ENCODE measurements at places on chromosomes 16 and 17.

DNA sequence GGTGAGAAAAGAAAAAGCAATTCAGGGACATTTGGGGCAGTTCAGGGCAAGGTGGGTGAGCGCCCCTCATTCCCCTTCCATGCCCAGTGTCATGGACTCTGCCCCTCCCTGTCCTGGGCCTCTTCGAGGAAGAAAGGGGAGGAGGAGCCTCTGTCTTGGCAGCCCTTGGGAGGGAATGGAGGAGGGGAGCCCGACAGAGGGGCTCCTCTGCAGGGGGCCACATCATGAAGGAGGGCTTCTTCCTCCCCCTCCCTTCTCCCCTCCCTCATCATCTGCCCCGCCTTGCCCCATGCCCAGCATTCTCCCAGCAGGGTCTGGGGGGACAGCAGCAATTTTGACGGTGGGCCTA lies 33.2 kb upstream of the TAC4 start:
- DNase-seq = no peak

- DNase-seq = no peak
These were observed 765 bp upstream of the SEPTIN12 start for GRCh38 chr16:4788910-4789309.

DNA sequence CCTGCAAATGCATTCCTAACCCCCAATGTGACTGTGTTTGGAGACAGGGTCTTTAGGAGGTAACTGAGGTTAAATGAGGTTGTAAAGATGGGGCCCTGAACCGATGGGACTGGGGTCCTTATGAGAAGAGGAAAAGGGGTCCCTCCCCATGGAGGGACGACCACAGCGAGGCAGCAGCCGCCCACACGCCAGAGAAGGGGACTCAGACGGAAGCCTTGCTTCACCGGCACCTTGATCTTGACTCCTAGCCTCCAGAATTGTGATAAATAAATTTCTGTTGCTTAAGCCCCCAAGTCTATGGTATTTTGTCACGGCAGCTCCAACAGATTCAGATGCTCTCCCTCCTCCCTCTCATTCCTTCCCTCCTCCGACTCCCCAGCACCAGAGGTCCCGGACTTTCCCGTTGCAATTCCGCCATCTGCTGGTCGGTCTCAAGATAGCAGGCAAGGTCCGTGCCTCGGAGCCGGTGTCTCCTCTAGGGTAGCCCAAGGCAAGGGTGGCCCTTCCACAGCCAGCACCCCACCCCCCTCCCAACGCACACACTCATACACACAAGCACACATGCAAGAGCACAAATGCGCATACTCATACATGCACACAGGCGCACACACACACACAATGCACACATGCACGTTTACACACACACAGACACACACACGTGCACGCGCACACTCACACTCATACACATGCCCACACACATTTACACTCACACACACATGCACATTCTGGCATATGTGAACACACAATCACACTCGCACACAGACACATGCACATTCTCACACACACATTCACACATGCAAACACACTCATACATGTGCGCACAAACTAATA lies 23.1 kb upstream of the C16orf78 start:
- DNase-seq = no peak

GRCh38 chr17:980406-981291 lies 1.1 kb upstream of the NXN start:
- peak; percentile 45 for DNase-seq

DNA sequence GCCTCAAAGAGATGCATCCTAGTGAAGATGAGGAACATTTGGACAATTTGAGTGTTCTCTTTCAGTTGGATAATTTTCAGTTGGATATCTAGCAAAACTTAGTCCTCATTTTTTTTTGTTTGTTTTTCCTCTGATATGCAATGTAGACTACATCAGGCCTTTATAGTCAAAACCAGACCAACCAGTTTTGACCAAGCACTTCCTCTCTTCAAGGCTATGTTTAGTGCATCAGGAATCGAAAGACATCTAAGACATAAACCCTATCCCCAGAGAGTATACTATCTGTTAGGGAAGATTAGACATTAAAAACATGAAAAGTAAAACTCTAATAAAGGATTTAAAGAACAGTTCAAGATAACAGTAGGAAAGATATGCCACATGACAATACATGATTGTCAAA lies 256.1 kb downstream of the IRX3 start:
- no peak for DNase-seq

DNA sequence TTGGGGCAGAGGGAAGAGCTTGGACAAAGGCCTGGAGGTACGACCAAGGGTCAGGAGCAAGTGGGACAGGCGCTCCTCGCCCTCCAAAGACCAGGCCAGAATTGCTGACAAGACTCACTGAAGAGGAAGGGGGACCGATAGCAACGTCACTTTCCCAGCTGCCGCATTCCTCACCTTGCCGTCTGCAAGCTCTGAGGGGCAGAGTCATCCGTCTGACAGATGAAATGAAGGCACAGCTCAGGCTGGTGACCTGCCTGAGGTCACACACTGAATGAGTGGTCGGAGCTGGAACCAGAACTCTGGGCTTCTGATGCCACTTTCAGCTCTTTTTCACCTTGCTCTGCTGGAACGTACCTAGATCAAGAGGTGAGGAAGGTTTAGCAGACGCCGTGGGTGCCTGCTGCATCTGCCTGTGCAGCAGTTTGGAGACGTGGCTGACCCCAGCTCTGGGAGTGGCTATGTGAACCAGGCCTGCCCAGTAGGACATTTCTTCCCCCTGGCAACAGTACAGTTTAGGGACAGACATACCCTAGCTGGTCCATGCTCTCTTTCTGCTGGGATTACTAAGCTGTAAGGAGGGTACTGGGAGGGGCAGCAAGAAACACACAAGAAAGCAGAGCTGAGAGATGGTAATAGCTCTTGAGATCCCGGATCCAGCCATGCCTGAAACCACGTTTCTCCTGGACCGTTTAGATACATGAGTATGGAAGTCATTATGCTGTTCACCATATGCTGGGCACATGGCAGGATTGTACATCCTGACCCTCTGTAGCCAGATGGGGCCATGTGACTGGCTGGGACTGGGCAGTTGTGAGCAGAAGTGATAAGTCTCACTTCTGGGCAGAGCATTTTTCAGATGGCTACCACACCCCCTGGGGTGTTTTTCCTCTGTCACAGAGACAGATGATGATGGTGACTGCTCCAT lies 50.9 kb downstream of the IL21R start:
- DNase-seq = no peak

GRCh38 chr16:71421911-71422310 lies 19.9 kb downstream of the TLE7 start:
- no peak for DNase-seq

DNA sequence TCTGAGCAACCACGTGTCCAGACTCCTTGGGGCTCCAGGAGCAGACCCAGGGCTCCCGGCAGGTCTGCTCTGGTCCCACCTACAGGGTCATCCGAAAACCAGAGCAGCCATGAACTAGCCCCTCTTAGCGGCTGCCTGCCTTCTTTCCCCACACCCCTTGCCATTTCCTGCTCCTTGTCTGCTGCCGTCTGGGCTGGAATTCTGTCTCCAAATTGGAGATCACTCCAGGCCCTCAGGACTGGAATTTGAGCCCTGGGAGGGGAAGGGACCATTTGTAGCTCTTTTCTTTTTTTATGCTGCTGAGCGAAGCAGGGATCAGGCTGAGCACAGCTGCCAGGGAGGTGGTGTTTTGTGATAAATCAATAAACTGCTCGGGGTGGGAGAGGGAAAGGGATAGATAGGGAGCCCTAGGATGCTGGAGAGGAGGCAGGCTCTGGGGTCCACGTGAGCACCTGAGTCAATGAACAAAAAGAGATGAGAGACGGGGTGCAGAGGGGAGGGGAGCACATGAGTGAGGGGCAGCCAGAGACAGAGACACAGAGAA lies 257.5 kb downstream of the ENGASE start:
- no peak for DNase-seq

- DNase-seq = no peak
These were observed 11.9 kb downstream of the PLXDC1 start for GRCh38 chr17:39139561-39139960.

GRCh38 chr16:17241264-17241835 lies 229.4 kb downstream of the XYLT1 start:
- no peak for DNase-seq

DNA sequence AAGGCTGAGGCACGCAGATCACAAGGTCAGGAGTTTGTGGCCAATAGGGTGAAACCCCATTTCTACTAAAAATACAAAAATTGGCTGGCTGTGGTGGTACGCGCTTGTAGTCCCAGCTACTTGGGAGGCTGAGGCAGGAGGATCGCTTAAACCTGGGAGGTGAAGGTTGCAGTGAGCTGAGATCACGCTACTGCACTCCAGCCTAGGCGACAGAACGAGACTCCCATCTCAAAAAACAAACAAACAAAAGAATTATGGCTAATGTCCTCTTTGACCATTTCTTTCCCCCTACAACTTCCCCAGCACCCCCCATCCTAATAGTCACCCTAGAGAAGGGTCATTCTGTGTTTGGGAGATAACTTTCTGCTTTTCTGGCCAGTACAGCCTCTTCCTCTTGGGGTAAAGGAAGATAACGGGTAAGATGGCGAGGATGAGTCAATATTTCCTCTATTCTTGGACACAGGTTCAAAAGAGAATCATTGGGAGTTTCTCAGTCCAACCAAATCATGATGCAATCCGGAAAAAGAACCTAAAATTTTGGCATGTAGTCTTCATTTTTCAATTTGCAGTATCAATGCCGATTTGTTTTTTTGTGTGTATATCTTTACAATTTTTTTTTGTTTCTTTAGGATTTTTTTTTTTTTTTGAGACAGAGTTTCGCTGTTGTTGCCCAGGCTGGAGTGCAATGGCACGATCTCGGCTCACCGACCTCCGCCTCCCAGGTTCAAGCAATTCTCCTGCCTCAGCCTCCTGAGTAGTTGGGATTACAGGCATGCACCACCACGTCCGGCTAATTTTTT lies 107.6 kb upstream of the MED13 start:
- no peak for DNase-seq

DNA sequence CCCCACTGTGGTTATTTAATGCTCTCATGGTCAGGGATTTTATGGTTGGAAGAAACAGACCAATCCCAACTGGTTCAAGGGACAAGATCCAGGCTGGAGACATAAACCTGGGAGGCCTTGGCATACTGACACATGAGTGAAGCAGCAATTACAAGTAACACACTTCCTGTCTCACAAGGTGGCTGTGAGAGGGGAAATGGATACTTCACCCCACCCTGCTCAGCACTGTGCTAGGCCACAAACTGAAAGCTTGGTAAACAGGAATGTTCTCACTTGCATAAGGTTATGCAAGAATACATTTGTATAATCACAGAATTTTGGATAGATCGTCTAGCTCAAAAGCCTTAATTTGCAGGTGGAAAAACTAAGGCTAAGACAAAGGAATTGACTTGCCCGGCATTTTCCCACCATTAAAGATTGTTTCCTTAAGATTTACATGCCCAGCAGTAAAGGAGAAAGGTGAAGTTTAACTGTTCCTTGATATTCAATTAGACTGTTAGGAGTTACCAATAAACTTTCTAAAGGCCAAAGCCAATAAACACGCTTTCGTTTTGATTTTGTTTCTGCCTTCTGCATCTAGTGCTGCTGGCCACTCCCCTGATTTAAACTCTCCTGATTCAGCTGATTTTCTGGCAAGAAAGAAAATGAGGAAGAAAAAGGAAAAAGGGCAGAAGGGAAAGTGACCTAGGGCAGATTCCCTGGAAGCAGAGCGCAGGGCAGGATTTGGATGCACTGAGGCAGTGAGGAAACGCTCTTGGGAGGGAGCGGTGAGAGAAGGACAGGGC lies 215.6 kb upstream of the CDH5 start:
- DNase-seq = no peak

- no peak for DNase-seq
These were observed 405 bp upstream of the ACE start for GRCh38 chr17:63476459-63476853.

- DNase-seq = no peak
These were observed 8.9 kb upstream of the ITGAM start for GRCh38 chr16:31250782-31251384.

Measured in stimulated activated CD4-positive, alpha-beta T cell treated with anti-CD3 and anti-CD28 coated beads, Interleukin-1b, Interleukin-23, amount 100 ng/mL, for 1 hour (primary cell).